ENCODE measurements at places on chromosomes 4 and X.

- no peak for DNase-seq
These were observed 155.9 kb downstream of the ARHGAP6 start for GRCh38 chrX:11509786-11510185.

- no peak for DNase-seq
These were observed 168.8 kb downstream of the MID1IP1 start for GRCh38 chrX:38970074-38970473.

DNA sequence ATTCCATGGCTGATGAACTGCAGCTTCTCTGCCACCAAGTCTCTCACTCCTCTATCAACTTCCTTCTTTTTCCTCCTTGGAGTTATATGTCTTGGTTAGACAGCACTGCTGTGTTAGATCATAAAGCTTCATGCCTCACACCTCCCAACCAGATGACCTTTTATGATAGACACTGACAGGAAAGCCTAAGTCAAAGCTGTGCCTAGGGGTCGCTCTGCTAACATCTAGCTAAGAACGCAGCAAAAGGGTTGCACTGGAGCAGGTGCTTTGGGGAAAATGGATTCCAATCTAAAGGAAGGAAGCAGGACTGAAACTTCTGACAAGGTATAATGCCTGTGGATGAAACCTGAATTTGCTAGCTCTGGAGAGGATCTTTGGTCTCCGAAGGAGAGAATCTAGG is 509.7 kb downstream of the SMARCA1 start:
- DNase-seq: no peak

- no peak for DNase-seq
These were observed 245.9 kb downstream of the HS3ST1 start for GRCh38 chr4:11182586-11183355.

- no peak for DNase-seq
These were observed 224.7 kb downstream of the MID1 start for GRCh38 chrX:10395643-10396042.

GRCh38 chr4:169334335-169334734 is 63.6 kb upstream of the SH3RF1 start:
- DNase-seq: no peak

DNA sequence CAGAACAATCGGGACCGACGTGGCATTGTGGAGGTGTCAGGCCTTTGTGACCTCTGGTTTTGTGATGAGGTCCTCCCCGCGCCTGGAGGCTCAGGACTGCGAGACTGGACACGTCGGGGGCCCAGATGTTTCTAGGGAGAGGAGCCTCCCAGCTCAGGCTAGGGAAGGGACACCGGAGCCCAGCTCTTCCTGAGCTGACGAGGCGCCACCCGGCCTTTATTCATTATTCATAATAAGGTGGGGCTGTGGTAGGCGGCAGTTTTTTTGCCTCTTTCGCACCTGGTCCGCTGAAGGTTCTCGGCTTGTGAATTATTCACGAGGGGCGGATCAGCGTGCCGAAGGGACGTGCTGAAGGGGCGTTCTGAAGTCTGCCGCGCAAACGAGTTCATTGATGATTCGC is 2.3 kb upstream of the UBA1 start:
- DNase-seq: no peak

GRCh38 chrX:29671421-29671820 is 543.9 kb upstream of the MAGEB2 start:
- DNase-seq: no peak

GRCh38 chr4:174135530-174135929 is 147.9 kb downstream of the FBXO8 start:
- no peak for DNase-seq

DNA sequence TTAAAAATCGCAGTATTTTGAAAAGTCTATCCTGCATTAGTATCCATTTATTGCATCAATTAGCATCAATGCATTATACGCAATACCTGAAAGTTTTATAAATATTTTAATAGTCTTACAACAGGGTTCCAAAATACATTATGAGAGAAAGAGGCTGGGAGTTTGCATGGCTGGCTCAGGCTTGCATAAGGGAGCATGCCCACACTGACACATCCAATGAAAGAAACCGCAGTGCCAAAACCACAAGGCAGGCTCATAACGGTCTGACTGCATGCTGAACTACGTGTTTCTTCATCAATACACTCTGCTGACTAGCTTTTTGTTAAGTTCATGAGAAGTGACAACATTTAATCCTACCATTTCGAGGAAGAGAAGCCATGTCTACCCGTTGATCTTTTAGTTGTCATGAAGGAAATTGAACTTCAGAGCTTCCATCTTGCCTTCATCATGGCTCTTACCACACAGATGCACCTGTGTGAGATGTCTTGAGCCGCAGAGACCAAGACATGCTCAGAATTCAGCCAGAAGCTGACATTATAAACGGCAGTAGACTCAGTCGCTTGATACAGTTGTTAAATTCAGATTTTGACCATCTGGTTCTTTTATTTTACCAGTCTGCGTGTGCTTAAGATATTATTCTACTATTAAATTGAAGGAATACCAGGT is 168.8 kb upstream of the FRG1 start:
- no peak for DNase-seq

DNA sequence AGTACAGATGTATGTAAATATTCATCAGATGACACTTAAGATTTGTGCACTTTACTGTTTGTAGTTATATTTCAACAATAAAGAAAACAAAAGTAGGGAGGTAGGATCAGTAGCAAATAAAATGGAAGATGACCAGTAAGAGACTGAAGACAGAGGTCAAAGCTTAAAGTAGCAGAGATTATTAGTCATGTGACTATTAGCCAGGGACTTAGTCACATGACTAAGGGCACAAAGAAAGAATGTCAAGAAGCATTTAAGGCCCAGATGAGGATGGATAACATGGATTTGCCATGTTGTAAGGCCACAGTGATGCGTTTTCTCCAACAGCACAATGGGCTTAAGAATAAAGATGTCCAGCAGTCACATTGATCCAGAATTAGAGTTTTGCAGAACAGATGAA is 479.6 kb downstream of the BCOR start:
- DNase-seq: no peak

DNA sequence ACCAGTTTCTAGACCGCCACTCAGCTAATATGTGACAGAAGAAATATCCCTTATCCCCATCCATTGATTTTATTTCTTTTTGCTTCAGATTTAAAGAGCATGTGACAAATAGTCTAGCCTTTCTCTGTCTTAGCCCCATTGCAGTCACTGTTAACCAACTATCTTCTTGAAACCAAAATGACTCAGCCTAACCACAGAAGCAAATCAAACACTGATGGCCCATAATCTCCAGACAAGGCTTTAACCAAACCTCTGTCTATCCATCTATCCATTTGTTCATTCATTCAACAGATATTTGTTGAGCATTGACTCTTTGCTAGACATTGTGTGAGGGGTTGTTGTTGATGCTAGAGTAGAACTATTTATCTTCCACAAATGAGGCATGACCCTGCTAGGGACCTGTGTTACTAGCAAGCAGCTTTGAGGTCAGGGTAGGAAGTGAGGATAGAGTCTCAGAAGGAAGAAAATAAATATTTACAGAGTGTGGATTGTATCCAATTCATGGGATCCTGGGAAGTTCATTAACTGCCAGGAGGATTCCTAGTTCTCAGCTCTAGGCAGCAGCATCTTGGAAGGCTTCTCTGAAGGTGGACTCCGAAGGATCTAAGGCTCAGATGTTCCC is 22.5 kb downstream of the HNRNPH2 start:
- no peak for DNase-seq

DNA sequence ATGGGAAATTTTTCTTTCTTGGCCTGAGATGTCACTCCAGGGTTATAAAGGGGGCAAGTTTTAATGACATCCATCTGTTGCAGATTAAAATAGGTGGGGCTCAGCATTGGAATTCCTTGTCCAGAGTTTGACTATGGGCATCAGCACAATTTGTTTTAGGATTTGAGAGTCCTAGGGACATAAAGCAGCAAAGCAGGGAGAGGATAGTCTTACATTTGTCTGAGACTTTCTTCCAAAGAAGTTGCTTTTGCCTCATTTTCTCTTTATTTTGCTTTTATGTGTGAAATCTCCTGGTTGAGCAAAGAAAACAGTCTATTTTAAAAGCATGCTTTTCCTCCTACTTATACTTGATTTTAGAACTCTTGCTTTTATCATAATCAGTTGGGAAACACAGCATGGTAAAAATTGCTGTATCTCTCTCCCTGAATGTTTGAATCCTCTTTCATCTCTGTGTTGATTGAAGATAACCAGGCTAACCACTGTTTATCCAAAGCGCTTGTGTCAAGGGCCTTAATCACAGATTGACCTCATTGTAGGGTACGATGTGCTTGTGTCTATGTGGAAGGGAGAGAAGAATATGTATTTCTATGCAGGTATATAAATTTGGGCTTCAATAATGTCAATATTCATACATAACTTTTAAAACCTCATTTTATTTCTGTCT is 121.5 kb downstream of the ANK2 start:
- DNase-seq: no peak

DNA sequence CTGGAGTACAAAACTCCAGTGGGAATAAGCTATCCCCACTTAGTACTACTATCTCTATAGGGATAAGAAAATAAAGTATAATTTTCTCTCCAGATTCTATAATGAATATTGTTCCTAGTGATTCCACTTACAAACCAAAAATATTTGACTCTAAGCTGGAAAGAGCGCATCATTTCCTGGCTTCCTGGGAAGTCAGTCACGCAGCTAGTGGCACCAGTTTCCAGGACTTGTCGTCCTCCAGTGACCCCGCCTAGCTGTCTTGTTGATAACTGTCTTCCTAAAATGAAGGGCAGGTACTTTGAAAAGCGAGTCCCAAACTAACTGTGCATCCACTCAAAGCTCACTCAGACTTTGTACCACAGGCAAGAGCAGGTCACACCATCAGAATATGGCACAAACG is 39.3 kb downstream of the LNX1 start:
- DNase-seq: no peak

DNA sequence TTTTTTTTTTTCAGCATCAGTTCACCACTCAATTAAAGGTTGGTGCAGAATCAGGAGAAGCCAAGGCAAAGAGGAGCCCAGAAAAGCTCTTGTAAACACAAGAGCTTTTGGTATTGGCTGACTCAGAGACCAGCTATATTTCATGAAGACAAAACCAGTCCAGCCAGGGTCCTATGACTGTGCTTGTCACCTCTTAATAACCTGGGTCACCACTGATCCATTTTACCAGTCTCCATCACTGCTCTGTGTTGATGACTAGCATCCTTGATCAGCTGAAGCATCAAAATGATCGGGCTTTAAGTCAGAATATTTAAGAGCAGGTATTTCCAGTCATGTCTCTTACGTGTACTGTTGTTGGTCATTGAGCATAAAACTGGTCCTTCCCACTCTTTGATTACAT is 237.9 kb downstream of the PACRGL start:
- DNase-seq: no peak

DNA sequence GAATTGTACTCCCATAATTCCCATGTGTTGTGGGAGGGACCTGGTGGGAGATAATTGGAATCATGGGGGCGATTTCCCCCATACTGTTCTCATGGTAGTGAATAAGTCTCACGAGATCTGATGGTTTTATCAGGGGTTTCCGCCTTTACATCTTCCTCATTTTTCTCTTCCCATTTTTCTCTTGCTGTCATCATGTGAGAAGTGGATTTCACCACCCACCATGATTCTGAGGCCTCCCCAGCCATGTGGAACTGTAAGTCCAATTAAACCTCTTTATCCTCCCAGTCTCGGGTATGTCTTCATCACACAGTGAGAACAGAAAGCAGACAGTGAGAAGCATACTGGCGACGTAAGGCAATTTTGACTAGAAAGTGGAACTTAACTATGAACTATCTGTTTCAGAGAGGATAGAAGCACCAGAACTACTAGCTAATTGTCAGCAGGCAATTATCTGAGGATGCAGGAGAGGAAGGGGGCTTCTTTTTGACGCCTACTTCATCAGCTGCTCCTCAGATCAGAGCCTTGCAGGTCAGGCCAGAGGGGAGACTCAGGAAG is 8.5 kb upstream of the GPR50 start:
- no peak for DNase-seq

DNA sequence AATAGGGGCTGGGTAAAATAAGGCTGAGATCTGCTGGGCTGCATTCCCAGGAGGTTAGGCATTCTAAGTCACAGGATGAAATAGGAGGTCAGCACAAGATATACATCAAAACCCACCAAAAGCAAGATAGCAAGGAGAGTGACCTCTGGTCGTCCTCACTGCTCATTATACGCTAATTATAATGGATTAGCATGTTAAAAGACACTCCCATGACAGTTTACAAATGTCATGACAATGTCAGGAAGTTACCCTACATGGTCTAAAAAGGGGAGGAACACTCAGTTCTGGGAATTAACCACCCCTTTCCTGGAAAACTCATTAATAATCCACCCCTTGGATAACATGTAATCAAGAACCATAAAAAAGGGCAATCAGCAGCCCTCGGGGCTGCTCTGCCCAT is 403.6 kb downstream of the KCNIP4 start:
- DNase-seq: no peak

GRCh38 chr4:164748375-164748774 is 5.6 kb upstream of the SMIM31 start:
- DNase-seq: no peak

- DNase-seq: no peak
These were observed 19.1 kb downstream of the SLAIN2 start for GRCh38 chr4:48360285-48361011.

DNA sequence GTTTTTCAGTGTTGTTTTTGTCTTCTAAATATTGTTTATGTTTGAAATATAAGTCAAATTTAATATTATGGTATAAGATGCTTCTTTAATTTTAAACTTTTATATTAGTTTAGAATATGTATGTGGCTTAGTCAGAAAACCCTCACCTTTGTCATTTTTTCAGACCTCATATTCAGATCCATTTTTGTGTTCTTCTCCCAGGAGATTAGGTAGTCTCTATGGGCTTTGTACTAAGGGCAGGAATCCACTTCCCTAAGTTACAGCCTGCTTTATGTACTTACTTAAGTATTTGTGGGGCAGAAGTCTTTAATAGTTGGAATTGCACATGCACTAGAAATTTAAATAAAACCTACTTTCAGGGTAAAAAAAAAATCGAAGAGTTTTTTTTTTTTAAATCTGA is 63.5 kb upstream of the TENM3 start:
- no peak for DNase-seq

DNA sequence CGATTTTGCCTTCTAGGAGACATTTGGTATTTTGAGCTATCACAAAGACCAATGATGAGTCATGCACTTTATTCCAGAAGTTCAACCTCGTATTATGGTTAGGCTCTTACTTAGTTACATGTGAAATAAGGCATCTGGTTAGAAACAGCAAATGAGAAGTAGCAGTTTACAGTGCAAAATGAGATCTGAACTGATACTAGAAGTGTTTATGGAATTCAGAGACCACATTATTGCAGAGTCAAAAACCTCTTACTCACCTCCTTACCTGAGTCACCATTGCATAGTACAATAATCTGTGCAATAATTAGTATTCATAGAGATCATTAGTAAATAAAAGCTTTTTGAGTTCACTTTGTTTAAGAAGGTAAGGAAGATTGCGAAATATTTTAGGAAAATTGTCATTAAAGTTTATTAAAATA is 38.7 kb downstream of the SEC24B start:
- DNase-seq: no peak

GRCh38 chrX:9144701-9145241 is 110.8 kb upstream of the FAM9B start:
- no peak for DNase-seq

GRCh38 chr4:138092060-138092459 is 150.1 kb downstream of the SLC7A11 start:
- DNase-seq: no peak

GRCh38 chrX:41472231-41472815 is 25.2 kb downstream of the NYX start:
- DNase-seq: no peak
